NCI-H748 treated with DMSO at 0.1 percent for 48 hours (cell line): ENCODE measurements at places on chromosomes 16 and 17.

DNA sequence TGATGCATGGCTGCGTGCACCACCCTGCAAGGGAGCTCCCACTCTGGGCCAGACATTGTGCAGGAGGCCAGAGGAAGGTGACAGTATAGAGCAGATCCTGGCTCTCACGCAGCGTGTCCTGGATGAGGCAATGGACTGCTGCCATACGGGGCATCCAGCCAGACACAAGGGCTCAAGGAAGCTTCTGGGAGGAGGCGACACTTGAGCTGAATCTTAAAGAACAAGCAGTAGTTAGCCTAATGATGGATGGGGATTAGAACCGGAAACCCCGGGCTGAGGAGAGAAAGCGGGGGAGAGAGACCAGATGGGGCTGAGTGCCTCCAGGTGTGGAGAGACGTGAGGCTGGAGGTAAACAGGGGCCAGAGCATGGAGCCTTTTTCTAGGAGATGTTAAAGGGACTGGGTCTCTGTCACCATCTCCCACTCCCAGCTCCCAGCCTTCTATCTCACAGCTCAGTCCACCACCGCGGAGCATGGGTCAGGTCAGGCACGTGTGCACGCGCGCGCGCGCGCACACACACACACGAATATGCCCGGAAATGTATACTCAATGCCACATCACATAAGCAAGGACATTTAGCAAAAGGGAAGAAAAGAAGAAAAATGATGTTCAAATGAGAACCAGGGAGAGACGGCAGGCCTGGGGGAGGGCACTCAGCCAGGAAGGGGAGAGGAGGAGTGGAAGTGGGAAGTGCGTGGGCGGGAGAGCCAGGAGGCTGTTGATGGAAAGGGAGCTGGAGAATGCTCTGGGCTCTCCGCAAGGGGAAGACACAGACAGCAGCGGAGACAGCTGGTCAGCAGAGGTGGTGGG is 46.3 kb downstream of the CCDC42 start:
- DNase-seq: no peak

GRCh38 chr17:9028988-9029570 is 7.8 kb downstream of the NTN1 start:
- no peak for DNase-seq

- no peak for DNase-seq
Measured at GRCh38 chr17:77757561-77757898, 201.0 kb upstream of the TNRC6C start.

GRCh38 chr17:12953156-12953555 is 64.7 kb downstream of the ELAC2 start:
- DNase-seq: no peak

DNA sequence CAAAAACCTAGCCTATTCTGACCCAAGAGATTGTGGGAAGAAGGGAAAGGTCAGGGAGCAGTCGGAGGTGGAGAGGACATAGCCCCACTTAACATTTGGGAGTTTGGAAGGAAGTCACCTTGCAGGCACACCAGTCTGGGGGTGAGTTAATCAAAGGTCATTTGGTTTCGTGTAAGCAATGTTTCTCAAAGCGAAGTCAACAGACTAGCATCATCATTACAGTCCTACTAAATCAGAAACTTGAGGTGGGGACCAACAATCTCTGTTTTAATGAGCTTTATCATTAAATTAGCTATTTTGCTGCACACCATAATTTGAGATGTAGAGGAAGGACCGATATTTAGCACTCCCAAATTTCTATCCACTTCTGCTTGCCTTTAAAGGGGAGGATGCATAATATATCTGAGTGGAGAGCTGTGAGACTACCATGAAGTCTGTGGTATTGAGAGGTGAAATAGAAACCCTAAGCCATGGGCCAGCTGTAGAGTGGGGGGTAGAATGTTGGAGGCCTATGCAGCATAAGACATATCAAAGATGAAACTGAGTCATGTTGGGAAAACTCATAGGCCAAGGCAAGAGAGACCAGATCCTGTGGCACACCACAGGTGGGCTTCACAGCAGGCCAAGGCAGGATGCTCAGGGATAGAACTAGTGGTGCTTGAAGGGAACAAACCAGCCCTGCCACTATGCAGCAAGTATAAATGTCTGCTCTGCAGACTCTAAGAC is 141.7 kb upstream of the ANKFN1 start:
- DNase-seq: no peak

DNA sequence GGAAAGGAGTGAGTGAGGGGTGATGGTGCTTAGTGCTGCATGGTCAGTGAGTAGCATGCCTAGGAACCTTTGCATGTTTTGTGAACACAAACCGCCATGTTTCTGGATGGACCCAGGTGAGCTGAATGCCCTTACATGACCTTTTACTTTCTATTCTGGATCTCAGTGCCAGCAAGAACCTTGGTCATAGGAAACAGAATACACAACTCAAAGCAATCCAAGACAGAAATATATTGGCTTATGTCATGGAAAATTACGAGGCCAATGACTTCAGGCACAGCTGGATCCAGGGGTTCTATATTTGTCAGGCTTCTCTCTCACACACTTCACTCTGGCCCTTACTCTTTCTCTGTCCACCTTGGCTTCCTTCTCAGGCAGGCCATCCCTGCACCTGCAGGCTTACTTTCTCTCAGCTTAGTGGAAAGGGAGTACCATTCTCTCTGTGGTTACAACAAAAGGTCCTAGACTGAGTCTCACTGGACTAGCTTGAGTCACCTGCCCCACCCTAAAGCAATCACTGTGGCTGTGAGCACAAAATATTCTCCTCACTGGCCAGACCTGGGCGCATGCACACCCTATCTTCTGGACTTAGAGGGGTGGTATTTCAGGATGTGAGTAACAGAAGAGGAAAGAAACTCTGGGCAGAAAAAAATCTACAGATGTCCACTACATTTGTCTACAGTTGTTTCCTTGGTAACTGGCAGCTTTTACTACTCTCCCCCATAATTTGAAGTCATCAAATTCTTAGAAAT is 20.4 kb upstream of the CPNE2 start:
- no peak for DNase-seq

- no peak for DNase-seq
Measured at GRCh38 chr16:84182104-84182503, 4.8 kb downstream of the TAF1C start.
